ENCODE measurements at places on chromosomes 5 and 9.

- DNase-seq, result no peak
Measured at GRCh38 chr9:116223926-116224325, 70.3 kb downstream of the PAPPA start.

DNA sequence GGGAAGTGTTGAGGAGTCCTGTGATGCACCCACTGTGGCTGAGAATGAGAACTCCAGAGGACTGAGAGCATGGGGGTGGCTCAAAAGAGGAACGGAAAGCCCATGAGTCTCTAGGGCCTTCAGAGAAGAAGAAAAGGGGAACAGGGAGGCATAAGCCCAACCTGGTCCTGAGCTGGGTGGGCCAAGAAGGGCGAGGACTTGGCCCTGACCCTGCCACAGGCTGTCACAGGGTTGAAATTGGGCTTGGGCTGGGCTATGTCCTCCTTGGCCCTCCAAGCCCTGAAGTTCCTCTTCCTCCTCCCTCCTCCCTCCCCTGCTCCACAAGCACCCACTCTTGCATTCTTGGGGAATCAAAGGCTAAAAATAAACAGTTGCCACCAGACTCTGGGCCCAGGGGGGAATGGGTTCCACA lies 49.3 kb upstream of the PPARGC1B start:
- no peak for DNase-seq

- no peak for DNase-seq
Measured at GRCh38 chr5:133569347-133569746, 43.0 kb downstream of the FSTL4 start.

DNA sequence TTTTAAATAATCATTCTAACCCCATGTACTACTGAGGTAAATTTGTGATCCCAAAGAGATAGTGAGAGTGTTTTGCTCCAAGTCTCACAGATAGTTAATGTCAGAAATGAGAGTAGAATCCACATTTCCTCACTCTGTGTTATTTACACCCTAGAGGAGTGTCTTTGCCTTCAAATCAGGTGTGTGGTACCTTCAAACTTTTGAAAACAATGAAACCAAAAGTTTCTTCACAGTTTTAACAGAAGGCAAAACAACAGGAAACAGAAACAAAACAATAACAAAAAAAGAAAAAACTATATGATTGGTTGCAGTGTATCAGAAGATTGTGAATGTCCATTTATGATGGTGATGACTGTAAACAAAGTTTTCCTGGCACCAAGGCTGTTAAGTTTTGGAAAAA lies 85.9 kb downstream of the ERBIN start:
- DNase-seq, result no peak

- DNase-seq, result peak; percentile 28
Measured at GRCh38 chr5:180201051-180201987, 7.7 kb downstream of the RASGEF1C start.

DNA sequence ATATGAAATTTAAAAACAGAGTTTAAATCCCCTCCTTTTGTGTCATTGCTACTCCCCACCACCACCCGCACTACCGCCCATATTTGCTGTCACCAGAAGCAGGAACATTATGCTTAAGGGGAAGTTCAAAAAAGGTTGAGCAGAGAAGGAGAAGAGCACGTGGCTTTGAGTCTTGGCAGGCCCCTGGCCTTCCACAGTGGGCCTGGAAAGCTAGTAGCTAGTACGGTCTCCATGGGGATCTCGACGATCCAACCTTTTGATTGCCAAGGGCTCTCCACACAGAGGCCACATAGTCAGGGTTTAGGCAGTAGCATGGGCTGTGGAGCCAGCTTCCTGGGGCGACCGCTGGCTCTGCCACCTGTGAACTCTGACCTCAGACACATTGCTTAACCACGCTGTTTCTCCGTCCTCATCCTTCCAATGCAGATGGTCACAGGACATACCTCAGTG lies 90.1 kb downstream of the GOLPH3 start:
- no peak for DNase-seq

DNA sequence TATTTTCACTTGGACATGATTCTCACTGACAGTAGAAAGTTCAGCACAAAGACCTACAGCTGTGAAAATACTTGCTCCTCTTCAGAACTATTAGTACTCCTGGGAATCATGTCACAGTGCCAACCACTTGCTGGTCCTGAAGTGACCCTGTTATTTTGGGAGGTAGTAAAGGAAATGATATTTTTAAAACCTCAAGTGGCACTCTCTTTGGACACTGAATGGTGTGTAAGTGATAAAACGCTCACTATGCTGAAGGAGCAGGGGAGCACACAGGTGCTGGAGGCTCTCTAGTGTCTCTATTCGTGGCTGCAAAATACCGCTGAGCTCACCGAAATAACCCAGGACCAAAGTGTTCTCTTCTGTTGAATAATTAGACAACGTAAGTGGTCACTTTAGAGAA lies 76.9 kb upstream of the SPATA31D4 start:
- DNase-seq, result no peak

- no peak for DNase-seq
Measured at GRCh38 chr9:281741-282645, 67.3 kb downstream of the DOCK8 start.

GRCh38 chr9:4020038-4020754 lies 279.7 kb downstream of the GLIS3 start:
- DNase-seq, result no peak

- no peak for DNase-seq
Measured at GRCh38 chr9:116594547-116594946, 92.6 kb upstream of the TRIM32 start.

DNA sequence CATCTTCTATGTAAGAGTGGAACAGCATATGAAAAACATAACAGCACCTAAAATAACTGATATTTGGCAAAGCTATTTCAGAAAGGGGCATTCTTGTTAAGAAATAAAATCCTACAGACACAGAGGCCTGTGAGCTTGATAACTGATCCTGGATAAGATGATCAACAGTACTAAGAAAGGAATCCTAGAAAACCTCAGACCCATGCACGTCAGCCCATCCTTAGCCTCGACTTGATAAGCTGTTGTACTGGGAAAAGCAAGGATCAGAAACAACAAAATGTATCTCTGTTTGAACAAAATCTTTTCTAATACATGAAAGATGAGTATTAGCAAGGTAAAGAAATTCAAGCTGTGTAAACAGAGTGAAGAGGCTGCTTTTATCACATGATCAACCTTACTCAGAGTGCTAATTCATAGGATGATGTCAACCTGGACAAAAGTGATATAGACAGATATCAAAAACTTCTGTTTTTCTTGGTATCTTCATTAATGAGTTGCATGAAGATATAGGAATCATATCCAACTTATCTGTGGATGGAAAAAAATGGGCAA lies 15.2 kb downstream of the LIFR start:
- DNase-seq, result no peak

DNA sequence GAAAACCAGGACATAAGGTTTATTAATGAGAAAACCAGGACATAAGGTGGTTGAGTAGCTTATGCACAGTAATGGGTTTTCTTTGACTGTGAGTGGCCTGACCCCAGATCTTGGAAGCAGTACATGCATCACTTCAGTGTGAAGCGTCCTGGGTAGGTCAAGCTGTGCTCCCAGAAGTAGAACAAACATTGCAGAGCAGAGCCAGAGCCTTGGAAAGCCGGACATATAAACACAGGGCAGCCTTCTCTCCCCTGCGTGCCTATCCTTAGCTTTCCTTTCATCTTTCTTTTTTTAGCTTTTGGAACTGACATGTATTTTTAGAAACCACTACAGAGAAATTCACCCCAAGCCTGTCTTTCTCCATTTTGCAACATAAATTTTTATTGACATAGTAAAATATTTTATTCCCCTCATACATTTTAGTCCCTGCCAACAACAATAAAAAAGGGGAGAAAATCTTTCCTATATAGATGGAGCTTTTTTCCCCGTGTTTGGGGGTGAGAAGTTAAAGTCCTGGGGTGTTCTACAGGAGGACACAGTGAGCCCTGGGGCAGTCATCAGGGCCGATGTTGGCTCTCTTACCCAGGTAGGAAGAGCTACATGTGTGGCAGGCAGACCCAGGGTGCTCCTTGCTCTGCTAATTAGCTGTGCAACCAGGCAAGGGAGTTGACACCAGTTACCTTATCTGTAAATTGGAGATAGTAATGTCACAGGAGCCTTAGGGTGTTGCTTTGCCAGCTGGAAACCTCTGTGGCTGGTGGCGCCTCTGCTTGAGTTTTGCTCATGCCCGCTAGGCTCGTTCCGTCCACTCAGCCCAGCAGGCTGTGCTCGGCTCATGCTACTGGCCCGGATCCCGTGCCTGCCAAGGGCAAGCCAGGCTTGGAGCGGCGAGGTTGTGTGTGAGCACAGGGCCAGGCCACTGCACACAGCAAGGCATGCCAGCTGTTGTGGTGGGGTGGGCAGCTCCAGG lies 389.6 kb downstream of the KDM4C start:
- no peak for DNase-seq

DNA sequence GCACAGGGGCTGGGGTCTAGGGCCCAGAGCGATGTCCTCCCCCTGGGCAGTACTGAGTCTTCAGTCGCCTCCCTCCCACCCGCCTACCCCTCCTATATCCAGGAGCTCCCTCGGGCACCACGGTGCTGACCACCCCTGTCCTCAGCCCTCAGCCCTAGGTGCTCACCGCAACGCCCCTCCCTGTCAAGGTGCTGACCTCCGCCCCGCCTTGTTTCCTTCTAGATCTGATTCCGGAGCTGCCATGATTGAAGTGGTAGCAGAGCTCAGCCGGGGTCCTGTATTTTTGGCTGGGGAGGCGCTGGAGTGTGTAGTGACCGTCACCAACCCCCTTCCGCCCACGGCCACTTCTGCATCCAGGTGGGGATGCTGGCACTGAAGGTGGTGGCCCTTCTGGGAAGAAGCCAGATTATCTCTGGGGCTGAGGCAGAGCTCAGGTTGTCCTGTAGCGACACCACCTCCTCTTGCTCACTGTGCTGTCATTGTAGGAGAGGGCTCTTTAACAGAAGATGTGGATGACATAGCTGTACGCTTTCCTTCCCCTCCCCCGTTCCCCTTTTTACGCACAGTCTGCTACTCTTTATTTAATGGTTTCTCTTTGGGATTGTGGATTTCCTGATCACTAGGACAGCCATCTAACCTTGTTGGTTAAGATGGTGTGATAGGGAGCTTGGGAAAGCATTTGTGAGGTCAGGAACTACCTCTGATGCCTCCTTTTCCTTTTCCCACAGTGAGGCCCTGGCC lies 598 bp downstream of the RGP1 start:
- peak; percentile 46 for DNase-seq

DNA sequence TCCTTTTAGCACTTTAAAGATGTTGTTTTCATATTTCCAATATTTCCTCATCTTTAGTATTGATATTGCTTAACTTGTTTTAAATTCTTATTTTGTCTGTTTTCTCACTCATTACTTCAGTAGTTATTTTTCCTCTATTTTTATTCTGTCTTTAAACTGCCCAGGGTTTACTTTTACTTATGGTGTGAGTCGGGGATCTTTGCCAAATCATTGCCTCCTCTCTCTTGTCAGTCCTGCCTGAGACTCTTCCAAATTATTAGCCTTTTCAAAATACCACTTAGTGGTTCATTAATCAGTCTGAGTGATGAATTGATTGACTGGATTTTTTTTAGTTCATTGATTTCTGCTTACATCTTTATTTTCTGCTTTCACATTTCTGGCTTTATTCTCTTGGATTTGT lies 72.9 kb downstream of the SH3GL2 start:
- no peak for DNase-seq

- no peak for DNase-seq
Measured at GRCh38 chr5:125014202-125014601, 267.8 kb upstream of the ZNF608 start.

DNA sequence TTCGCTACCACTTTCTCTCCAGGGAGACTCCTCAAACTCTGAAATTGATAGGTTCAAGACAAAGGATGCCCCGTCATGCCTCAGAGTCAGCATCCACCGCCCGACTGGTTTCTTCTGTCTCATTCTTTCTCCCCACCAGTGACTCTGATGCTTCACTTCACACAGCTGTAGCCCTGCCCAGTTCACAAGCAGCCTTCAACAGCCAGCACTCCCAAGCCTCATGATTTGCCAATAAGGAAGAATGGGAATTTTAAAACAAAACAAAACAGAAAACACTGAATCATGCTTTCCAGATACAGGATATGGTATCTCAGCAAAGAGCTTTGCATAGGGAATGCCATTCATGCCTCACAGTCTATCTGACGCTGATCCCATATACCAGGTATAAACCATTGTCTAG lies 371.2 kb upstream of the RORB start:
- DNase-seq, result no peak

DNA sequence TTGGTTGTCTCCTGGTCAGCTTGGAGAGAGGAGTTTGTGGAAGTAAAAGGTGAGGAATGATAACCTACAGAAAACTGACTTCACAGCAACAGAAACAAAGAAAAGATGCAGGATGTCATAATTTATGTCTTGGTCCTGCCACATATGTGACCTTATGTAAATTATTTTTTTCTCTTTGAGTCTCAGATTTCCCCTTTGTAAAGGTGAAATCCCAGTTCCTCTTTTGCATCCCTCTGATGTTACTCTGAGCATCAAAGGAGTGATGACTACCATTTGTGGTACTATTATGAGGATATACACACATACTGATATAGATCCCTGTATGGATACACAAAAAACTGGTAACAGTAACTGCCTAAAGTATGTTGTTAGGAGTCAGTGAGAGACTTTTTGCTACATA lies 1.4 kb upstream of the THG1L start:
- no peak for DNase-seq

GRCh38 chr9:133139246-133140173 lies 18.5 kb upstream of the RALGDS start:
- no peak for DNase-seq

GRCh38 chr5:149630337-149630736 lies 49.0 kb downstream of the ARHGEF37 start:
- no peak for DNase-seq

- DNase-seq, result peak; percentile 65
Measured at GRCh38 chr9:27528076-27528885, 1.3 kb downstream of the MOB3B start.

GRCh38 chr9:105881021-105881420 lies 186.7 kb downstream of the TMEM38B start:
- no peak for DNase-seq

DNA sequence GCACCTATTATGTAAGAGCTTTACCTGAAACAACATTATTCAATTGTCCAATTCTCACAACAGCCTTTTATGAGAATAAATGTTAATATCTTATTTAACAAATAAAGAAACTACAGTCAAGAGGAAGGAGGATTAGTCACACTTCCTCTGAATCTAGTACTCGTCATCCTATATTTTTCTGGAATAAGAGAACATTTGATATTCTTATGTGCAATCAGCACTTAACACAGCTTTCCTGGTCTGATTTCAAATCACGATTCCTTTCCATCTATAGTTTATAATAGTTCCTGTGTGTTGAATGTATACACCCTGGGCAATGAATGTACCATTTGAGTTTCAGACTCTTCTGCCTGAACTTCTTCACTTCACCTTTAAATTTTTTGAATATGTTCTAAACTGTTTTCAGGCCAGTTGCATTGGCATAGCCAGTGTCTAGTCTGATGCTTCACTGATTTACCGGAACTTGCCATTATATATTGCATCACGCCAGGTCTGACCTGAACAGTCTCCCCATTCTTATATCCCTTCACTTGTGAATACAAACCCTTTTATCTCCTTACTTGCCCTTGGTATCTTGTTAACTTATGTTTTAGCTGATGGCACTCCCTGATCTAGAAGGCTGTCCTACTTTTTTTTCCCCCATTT lies 698.3 kb downstream of the MAT2B start:
- no peak for DNase-seq
